Spleen (tissue), 13 donors: ENCODE measurements at places on chromosomes 2 and 18.

DNA sequence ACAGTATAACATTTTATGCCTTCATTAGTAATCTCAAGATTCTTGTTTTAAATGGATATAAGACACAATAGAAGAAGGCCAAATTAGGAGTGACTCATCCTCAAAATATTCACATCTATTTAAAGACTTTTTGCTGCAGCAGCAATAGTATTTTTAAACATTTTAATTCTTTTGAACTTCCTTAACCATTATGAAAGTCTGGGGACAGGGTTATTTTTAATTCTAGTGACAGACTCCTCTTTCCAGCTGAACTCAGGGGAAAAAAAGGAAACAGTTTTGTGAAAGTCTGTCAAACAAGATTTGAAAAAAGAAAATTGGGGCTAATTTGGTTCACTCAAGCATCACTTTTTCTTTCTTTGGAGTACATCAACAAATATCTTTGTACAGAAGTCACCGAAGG is 541.8 kb downstream of the NUP35 start:
- no peak for DNase-seq

GRCh38 chr2:40867829-40868228 is 415.9 kb upstream of the SLC8A1 start:
- DNase-seq = no peak

- DNase-seq = no peak
These were observed 292.6 kb downstream of the PLCL1 start for GRCh38 chr2:198096965-198097364.

DNA sequence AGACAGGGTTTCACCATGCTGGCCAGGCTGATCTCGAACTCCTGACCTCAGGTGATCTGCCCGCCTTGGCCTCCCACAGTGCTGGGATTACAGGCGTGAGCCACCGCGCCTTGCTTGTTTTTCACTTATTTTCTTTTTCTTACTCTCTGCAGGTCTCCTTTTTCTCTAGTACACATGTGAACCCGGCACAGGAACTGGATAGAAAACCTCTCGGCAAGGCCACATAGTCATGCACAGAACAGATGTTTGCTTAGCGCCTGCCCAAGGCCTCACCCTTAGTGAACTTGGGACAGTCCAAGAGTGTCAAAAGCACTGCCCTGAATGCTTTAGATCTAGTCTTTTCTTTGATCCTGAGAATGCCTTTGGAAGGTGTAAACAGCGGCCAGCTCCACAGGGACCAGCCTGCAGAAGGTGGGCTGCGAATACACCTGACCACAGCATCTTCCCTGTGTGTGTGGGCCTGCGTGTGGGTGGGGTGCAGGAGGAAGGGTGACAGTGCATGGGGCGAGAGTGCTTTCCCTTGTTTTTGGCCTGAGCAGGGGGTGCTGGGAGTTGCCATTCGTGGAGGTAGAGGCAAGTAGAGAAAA is 27.0 kb downstream of the IMPA2 start:
- DNase-seq = no peak

GRCh38 chr18:58005885-58006523 is 38.0 kb upstream of the NEDD4L start:
- DNase-seq = no peak

GRCh38 chr18:23071285-23071684 is 64.0 kb upstream of the CABLES1 start:
- DNase-seq = peak; percentile 93

DNA sequence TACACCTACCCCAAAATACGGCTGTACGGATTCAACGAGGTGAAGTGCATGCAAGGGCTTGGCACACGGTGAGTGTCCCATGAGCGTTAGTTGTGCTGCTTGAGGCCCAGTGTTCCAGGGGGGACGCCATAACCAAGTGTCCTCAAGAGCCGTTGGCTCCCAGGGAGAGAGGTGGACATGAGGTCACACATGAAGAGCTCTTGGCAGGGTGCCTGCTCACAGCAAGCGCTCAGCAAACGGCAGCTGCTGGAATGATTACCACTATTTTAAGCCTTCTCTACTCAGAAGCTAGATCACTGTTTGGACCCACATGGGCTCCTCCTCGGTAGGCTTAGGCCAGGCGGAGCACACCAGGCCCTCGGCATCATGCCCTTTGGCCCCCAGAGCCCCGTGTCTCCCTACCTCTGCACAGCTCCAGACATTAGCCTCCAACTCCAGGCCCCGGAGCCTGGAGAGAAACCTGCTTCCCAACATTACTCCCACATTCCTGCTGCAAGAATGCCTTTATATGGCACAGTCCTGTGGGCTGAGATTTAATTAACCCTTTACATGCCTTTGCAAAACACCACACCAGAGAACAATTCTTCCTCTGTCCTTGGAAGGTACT is 68.4 kb upstream of the PPP1CB start:
- DNase-seq = no peak

GRCh38 chr2:145551686-145552085 is 1031.8 kb upstream of the ZEB2 start:
- DNase-seq = no peak

GRCh38 chr18:54117853-54118773 is 106.4 kb downstream of the MBD2 start:
- DNase-seq = no peak

DNA sequence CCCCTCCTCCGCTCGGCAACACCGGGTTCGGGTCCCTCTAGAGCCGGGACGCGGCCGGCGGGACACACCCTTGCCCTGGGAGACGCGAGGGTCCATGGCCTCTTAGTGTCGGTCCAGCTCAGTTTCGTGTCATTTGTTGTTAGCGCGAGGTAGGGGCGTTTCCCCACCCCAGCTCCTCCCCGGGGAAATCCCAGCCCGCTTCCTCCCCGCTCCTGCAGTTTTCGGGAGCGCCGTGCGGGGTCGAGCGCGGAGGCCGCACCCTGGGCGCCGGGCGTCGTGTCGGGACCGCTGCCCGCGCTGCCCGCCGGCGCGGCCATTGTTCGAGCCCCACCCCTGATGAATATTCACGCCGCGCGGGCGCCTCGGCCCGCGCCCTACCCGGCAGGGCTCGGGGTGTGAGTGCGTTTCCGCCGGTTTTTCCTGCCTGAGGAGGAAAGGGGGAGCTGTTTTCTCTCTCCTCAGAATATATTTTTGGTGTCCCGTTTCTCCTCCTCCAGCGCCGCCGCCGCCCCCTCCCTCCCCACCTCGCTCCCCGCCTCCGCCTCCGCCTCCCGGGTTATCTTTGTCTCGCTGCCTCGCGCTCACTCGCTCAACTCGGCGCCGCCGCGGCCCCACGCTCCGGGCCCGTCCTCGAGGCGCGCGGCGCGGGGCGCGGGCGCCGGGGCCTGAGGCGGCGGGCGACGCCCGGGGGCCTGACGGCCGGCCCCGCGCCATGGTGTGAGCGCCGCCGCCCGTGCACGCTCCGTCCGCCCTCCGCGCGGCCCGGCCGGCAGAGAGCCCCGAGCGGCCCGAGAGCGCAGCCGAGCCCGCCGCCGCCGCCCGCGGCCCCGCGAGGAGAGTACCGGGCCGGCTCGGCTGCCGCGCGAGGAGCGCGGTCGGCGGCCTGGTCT is at the start of gene MAP4K4:
TSS of gene MAP4K4 (plus strand) at position 584 of the 890 bp plus-strand sequence. CDS start 374 bp downstream, outside the sequence.
- DNase-seq = peak; percentile 95

GRCh38 chr2:159744363-159744762 is 32.1 kb downstream of the MARCHF7 start:
- DNase-seq = no peak

GRCh38 chr2:63044362-63045327 is 6.0 kb upstream of the OTX1 start:
- peak; percentile 71 for DNase-seq

- DNase-seq = no peak
These were observed 13.1 kb downstream of the CFLAR start for GRCh38 chr2:201128933-201129505.

DNA sequence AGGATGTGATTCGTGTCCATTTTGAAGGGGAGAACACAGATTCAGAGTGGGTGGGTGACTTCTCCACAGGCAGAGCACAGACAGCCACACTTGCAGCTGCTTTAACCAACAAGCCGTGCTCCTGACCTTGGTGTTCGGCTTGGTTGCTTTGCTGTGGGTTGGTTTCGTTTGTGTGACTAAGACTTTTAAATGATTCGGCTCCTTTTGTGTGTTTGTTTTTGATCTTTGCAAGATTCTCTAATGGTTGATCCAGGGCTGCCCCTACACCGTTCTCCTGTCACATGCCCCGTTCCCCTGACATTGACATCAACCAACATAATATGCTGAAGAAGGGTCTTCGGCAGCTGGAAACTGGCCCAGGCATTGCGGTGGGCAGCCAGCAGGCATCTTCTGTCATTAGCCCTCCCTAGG is 95.9 kb upstream of the MBOAT2 start:
- DNase-seq = no peak

DNA sequence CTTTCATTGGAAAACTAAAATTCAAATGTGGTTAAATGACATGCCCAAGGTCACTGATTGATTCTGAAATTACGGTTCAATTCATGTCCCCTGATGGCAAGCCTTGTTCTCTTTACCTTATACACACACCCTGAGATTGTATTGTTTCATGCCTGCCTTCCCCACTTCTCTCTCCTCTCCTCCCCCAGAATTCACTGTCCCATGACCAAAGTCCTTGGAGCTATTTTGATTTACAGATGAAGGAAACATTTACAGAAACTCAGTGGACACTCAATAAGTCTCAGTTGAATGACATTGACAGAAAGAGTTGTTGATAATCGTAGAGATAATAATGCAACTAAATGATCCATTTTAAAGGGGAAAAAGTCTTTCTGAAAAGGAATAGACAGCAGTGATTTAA is 33.1 kb upstream of the SIX2 start:
- no peak for DNase-seq

- DNase-seq = no peak
These were observed 54.2 kb upstream of the ITGB6 start for GRCh38 chr2:160254189-160254762.

GRCh38 chr2:17830053-17831034 is 14.1 kb downstream of the MSGN1 start:
- DNase-seq = peak; percentile 86

DNA sequence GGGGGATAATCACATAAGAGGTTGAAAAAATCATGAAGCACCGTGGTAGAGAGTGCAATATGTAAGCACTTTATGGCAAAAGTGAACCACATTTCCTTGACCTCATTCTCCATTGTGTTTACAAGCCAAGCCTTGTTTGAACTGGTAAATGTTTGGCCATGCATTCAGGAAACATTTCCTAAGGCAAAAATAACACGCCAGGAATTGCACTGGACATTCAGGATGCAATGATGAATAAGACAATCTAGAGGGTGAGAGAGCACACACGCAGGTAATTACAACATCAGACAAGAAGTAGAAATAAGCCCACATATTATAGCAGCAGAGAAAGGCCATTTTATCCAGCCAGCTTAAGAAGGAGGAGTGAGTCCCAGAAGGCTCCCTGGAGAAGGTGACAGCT is 218.0 kb upstream of the OSR1 start:
- DNase-seq = no peak

DNA sequence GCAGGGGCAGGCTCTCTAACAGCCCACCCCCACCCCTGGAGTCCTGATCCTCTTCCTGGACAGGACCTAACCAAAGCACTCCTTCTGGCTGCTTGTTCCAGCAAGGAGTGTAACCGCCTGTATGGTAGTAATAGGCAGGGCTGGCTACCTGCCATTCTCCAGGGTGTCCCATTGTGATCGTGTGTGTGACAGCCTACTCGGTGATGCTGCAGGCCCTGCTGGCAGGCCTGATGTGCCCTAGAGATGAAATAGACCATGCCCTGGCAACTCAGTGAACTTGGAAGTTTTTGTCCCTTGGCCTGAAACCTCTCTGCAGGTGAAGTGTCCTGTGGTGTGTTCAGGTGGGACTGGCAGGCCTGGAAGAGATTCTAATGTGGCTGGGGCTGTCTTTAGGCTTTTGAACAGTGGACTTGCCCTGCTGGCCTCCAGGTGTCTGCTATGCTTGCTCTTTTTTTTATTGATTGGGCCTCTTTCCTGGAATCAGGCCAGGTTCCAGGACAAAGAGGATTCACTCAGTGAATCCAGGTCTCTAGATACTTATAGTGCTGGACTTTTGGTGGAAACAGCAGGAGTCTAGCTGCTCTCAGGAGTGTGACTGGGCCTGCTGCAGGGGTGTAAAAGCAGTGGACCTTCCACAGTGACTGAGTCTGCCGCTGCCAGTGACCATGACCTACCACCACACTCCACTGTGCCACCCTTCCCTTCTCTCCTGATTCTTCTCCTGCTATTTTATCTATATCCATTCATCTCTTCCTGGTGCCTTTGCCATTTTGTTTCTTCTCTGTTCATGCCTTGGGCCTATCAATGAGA is 132.1 kb downstream of the CTIF start:
- no peak for DNase-seq

DNA sequence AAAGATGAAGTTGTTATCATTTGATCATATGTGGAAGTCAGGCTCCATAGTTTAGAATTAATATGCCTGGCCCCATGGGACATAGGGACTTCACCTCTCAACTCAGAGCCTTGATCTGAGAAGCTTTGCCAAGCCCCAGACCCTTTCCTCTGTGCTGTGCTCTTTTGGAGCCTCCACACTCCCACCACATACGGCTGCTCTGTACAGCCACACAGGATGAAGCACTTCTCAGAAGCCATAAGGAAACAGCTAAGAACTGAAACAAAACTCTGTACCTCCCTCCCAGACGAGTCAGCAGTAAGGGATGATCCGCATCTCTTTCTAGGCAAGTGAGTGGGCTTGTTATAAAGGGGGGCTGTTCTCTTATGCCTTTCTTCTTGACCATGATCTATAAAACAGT is 66.5 kb downstream of the CAB39 start:
- DNase-seq = no peak

GRCh38 chr18:74946646-74947375 is 262.1 kb downstream of the PTGR3 start:
- DNase-seq = no peak

DNA sequence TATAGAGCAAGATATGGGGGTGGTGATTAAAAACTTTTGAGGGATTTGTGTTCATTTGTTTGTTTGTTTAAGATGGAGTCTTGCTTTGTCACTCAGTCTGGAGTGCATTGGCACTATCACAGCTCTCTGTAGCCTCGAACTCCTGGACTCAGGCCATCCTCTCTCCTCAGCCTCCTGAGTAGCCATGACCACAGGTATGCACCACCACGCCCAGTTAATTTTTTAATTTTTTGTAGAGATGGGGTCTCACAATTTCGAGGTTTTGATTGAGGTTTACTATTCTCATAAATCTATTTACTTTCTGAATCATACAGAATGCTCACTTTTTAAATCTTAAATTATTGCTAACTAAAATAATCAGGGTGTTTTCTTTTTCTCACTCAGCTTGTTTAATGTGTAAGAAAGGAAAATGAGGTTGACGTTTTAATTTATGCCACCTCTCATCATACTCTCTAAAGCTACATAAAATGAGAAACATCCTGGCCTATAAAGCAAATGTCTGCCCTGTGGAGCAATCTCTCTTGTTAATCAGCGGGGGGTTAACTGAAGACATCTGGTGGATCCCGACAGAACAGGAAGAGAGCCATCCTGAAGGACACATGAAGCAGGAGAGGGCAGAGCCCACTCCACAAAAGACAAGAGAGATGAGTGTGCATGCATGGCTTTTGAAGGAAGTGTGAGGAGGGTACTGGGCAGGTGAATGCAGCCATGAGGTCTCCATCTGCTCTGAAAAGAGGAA is 589.1 kb upstream of the SLC8A1 start:
- DNase-seq = no peak

- DNase-seq = no peak
These were observed 270.7 kb downstream of the ALK start for GRCh38 chr2:29650631-29651097.
